ENCODE measurements at places on chromosomes 3 and 15. TPM values are rescaled to one million over a fixed set of nuclear protein-coding genes. Genes with fewer than 3 reads are reported as not detected.

DNA sequence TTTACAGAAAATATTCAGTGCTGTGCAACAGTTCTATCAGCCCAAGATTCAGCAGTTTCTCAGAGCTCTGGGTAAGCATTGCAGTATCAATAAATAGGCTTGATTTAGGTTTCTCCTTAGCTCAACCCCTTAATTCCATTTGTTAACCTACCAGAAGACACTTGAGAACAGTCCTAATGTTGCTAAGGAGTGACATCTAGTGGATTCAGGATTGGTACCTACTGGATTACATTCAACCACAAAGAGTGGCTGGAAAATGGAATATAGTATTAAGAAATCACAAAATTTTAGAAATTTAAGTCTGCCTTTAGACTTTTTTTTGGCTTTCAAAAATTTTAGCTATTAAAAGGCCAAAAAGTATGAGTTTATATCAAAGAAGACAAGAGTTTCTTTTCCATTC, 34.7 kb downstream of the POLG start:
- no peaks in the 10 kb centered on the region for H3K36me3 ChIP-seq
- DNase-seq = peak; percentile 42
- no peak overlapping the region for H3K4me3 ChIP-seq
- no peaks in the 10 kb centered on the region for H3K4me1 ChIP-seq
- H3K27ac ChIP-seq = no peak overlapping the region
- no peaks in the 10 kb centered on the region for H3K27me3 ChIP-seq

GRCh38 chr3:31230425-31231223, 302.1 kb upstream of the STT3B start:
- no peak overlapping the region for H3K27ac ChIP-seq
- H3K4me1 ChIP-seq = no peaks in the 10 kb centered on the region
- no peak overlapping the region for H3K4me3 ChIP-seq

GRCh38 chr3:37825744-37826400, 35.8 kb upstream of the CTDSPL start:
- no peak overlapping the region for H3K27ac ChIP-seq
- no peak for DNase-seq
- no peak overlapping the region for H3K4me3 ChIP-seq
- H3K27me3 ChIP-seq = no peaks in the 10 kb centered on the region
- no peaks in the 10 kb centered on the region for H3K4me1 ChIP-seq

DNA sequence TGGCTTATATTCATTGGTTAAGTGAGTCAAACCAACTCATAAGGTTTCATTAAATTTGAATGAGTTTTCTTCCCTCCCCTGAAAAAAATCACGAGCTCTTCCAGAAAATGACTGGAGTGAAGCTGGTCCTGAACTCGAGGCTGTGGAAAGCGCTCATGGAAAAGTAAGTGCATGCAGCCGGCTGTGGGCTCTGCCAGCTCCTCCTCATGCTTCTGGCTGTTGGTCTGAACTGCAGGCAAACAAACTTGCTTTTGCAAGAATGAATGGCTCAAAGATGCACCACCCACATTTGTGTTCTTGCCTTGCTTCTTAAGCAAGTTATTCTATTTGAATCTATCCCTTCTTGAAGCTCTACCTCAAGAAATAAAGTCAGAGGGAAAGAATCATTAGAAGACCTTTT, 6.2 kb downstream of the ETV5 start:
- H3K27me3 ChIP-seq = no peaks in the 10 kb centered on the region
- H3K36me3 ChIP-seq = no peaks in the 10 kb centered on the region
- H3K27ac ChIP-seq = no peak overlapping the region
- peaks cover 25% of the 10 kb centered on the region for H3K4me1 ChIP-seq

DNA sequence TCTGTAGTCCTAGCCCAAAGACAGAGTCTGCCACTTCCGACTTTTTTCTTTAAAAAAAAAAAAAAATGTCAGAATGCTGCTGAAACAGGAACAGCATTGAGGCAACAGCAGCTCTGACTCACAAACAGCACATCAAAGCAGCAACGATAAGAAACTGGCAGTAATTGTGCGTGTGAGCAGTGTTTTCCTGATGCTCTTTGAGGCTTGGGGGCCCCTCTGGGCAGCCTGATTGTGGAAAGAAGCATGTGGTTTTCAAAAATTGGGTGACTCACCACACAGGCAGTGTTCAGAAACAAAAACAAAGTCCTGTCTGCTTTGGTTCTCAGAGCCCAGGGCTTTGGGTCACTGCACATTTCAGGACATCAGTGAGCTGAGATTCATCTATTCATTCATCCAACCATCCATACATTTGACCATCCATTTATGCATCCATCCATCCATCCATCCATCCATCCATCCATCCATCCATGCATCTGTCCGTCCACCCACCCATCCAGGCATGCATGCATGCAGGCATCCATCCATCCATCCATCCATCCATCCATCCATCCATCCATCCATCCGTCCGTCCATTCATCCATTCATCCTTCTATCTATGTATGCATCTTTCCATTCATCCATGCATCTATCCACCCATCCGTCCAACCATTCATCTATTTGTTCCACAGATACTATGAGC, 308.4 kb downstream of the RPLP1 start:
- no peaks in the 10 kb centered on the region for H3K4me1 ChIP-seq
- no peaks in the 10 kb centered on the region for H3K27me3 ChIP-seq
- H3K27ac ChIP-seq = no peak overlapping the region
- H3K4me3 ChIP-seq = no peak overlapping the region
- H3K36me3 ChIP-seq = no peaks in the 10 kb centered on the region

DNA sequence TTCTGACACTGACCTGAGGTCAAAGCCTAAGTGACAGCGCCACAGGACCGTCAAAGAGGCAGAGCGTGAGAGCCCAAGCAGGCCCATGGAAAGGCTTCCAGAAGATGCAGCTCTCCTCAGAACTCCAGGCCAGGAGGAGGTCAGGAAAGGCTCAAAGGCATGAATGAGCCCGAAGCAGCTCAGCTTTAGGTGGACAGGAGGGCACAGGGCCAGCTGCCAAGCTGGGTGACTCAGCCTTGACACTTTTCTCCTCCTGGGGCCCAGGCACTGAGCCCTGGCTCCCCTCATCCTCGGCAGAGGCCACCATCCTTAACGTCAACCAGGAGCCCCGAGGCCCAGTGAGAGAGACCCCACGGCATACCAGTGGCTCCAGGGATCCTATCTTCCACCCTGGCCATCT, 62.9 kb downstream of the ADCY5 start:
- H3K4me1 ChIP-seq = no peaks in the 10 kb centered on the region
- no peaks in the 10 kb centered on the region for H3K36me3 ChIP-seq
- peak; percentile 19 for DNase-seq
- peaks cover 3% of the 10 kb centered on the region for H3K27me3 ChIP-seq

The LMAN1L gene
- not detected for total RNA-seq

The CADM2 gene
- under 0.01 TPM for total RNA-seq

GRCh38 chr3:129045675-129046036, 14.9 kb upstream of the GP9 start:
- H3K4me3 ChIP-seq = no peak overlapping the region
- H3K27ac ChIP-seq = no peak overlapping the region
- DNase-seq = no peak
- H3K4me1 ChIP-seq = no peaks in the 10 kb centered on the region

GRCh38 chr15:94004697-94005096, 226.7 kb upstream of the MCTP2 start:
- no peak for DNase-seq
- H3K27me3 ChIP-seq = no peaks in the 10 kb centered on the region
- no peaks in the 10 kb centered on the region for H3K36me3 ChIP-seq

The APOD gene
- 2.1 TPM for total RNA-seq

DNA sequence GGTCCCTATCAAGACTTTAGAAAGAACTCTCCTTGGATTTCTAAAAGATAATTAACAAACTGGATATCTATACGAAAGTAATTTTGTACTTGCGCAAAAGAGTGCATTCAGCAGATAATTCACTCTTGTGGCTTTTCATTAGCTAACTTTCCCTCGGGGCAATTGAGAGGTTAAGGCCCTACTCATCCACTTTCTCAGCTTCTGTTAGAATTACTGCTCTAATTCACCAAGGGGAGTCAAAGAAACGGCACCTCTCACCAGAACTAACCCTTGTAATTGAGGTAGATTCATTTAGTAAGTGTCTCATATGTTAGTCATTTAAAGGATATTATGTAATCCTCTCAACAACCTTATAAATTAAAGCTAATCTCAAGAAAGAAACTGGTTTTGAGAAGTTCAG, 22.5 kb upstream of the MB21D2 start:
- H3K27me3 ChIP-seq = no peaks in the 10 kb centered on the region
- no peak overlapping the region for H3K27ac ChIP-seq

- no peak overlapping the region for H3K27ac ChIP-seq
- no peaks in the 10 kb centered on the region for H3K4me1 ChIP-seq
- no peak overlapping the region for H3K4me3 ChIP-seq
These were observed 88.6 kb downstream of the SEC22A start for GRCh38 chr3:123290107-123290930.

DNA sequence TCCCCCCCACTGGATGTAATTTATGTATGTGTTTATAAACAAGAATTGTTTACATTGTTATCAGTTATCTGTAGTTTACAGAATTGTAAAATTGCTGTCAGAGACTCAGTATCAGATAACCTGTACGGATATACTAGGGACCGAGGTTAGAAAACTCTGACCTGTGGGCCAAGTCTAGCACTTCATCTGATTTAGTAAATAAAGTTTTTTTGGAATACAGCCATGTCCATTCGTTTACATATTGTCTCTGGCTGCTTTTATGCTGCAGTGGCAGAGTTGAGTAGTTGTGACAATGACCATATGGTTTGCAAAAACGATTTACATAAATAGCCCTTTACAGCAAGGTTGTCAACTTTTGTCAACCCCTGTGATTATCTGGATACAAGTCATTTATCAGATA, 52.6 kb downstream of the LRRC28 start:
- DNase-seq = no peak
- H3K4me1 ChIP-seq = peaks cover 2% of the 10 kb centered on the region
- no peaks in the 10 kb centered on the region for H3K36me3 ChIP-seq
- no peak overlapping the region for H3K27ac ChIP-seq

DNA sequence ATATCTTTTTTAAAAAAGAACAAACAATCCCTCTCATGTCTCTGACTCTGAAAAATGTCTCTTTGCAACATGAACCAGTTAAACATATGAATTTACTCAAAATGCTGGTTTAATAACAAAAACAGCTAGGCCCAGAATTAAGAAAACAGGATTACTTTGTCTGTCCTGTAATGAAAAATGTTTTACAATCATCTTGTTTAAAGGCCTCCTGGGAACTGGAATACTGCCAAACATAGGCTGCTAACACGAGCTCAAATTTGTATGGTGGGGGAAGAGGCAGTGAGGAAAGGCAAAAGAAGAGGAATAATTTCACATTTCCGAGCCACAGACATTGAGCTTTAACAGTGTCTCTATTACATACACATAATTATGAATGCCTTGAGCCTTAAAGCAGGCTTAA, 61.7 kb upstream of the PPIB start:
- H3K4me3 ChIP-seq = no peak overlapping the region
- no peaks in the 10 kb centered on the region for H3K36me3 ChIP-seq
- DNase-seq = peak; percentile 79
- no peaks in the 10 kb centered on the region for H3K4me1 ChIP-seq

The SLC28A1 gene
- not detected for total RNA-seq
